Foreskin fibroblast (primary cell): ENCODE measurements at places on chromosomes 11 and 22.
A peak's percentile ranks its signal among the peaks of the same experiment; 100 is the strongest.

- no peak for DNase-seq
Observed at GRCh38 chr11:68375766-68376165, 63.4 kb downstream of the LRP5 start.

GRCh38 chr22:29457730-29458129 lies 19.3 kb downstream of the RFPL1 start:
- peak; percentile 57 for DNase-seq

GRCh38 chr11:12867531-12867930 lies 141.6 kb upstream of the RASSF10 start:
- no peak for DNase-seq

DNA sequence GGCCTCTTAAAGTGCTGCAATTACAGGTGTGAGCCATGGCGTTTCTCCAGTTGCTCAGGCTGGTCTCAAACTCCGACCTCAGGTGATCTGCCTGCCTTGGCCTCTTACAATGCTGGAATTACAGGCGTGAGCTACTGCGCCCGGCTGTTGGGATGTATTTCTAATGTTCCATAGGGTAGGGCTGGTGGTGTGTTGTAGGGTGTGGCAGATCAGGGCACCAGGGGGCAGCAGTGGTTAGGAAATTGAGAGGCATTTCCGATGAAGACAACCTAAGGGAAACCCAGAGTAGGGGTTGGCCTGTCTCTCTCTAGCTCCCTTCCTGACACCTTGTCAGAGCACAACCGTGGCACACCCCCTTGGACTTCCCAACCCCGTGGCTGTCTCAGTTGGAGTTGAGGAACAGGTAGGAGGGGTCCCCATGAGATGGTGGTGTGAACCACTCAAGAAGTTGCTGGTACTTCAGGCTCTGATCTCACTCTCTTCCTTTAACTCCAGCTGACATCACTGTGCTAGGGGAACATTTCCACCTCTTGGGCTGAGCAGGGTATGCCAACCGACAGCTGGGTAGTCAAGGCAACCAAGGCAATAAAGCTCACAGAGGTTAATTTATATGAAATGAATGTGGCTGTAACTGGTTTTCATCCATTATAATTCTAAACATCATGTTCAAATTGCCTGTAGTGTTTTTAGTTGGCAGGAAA lies 33.0 kb downstream of the YWHAH start:
- DNase-seq, result peak; percentile 26

DNA sequence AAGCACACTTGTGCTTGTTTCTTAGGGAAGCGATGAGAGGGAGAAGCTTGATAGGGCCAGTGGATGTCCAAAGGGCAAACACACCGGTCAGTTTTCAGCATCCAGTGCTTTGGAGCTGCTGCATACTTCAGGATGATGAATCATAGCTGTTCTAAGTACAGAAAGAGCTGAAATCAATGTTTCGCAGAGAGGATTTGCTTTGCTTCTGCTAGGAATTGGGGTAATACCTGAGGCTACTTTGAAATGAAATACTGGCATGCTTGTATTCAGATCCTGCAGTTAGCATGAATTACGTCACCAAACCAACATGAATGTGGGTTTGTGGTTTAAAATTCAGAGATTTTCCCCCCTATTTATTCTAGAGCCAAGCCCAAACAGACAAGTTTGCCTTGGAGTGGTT lies 41.7 kb upstream of the SC5D start:
- DNase-seq, result no peak

DNA sequence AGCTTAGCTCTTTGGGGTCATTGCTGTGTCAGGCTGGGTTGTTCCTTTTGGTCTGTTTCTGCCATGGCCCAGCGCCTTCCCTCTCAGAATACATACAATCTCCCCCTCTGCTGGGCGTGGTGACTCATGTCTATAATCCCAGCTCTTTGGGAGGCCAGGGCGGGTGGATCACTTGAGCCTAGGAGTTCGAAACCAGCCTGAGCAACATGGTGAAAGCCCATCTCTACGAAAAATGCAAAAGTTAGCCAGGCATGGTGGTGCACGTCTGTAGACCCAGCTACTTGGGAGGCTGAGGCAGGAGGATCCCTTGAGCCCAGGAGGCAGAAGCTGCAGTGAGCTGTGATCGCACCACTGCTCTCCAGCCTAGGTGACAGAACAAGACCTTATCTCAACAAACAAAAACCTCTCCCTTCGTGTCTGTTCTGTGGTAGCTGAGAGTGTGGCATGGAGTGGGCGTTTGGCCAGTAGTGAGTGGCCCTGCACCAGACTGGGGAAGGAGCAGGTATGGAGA lies 46.7 kb upstream of the RAB1B start:
- DNase-seq, result peak; percentile 5
